Activated T-helper 17 cell treated with anti-CD3 and anti-CD28 coated beads, Interleukin-2, amount 50 U/mL, for 72 hours (primary cell): ENCODE measurements at places on chromosomes 7 and 10. TPM values are rescaled to one million over a fixed set of nuclear protein-coding genes. Genes with fewer than 3 reads are reported as not detected.

DNA sequence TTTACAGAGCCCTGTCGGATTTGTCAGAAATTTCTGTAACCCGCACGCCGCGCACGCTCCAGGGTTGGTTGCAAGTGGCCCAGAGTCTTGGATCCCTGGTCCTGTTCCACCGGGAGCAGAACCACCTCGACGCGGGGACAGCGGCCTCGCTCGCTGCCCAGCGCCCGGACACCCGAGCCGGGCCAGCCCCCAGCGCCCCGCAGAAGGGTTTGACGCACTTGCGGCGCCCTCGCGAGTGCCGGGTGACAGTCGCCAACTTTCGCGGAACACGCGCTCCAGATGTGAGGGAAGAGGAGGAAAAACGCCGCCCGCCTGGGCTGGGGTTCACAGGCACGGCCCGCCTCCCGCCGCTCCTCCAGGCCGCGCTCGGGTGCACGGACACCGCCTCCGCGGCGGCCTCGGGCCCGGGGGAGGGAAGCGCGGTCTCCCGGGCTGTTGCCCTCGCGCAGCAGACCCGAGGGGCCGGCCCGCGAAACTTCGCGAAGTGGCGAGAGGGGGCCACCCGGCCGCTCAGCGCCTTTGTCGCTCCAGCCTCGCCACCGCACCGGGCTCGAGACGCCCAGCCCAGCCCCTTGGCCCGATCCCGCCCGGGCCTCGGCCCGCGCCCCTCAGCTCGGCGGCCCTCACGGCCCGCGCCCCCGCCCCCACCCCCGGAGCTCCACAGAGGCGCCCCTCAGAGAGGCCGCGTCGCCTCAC lies 514 bp downstream of the RNF216 start:
- ATAC-seq = peak; percentile 53

DNA sequence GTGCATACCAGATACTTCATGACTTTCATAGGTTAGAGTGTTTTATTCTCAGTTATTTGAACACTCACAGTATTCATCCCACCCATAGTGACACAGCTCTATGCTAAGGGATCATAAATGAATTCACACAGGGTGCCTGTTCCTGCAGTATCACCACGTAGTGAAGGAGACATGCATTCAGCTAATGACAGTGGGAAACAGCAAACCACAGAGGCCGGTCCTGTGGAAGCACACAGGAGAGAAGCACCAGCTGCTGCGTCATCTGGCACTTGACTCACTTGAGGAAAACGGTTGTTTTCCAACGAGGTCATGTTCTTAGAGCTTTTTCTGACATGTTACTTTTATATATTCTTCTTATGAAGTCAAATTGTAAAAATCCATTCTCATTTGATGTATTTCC lies 73.0 kb downstream of the UBE3C start:
- ATAC-seq = no peak

GRCh38 chr10:112827951-112828350 lies 122.1 kb upstream of the TCF7L2 start:
- no peak for ATAC-seq

DNA sequence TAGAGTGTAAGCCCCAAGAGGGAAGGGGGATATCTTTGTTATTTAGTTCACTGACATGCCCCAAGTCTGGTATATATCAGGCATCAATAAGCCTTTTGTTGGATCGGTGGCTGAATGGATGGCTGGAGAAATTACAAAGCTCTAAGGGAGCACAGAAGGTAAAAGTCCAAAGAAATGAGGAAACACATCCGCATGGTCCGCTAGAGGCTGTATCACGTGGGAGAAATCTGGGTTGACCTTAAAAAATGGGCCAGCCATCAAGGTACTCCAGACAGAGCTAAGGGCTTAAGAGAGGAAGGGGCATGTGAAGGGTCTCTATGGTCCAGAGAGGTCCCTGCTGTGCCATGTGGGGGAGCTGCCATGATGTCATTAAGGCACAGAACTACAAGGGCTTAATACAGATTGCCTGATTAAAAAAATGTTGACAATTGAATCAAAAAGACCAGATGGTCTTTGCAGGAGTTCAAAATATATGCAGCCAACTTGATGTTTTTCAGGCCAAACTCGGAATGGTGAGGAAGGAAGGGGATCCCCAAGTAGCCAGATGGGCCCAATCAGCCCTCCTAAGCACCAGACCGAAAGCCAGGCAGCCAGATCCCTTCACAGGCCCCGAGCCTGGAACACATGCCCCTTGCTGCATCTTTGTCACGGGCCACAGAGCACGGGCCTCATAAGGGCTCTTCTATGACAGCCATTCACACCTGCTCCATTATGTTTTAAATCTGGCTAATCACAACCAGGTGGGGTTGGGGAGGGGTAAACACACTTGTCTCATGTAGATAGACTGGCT lies 31.9 kb downstream of the SCRN1 start:
- ATAC-seq = no peak

DNA sequence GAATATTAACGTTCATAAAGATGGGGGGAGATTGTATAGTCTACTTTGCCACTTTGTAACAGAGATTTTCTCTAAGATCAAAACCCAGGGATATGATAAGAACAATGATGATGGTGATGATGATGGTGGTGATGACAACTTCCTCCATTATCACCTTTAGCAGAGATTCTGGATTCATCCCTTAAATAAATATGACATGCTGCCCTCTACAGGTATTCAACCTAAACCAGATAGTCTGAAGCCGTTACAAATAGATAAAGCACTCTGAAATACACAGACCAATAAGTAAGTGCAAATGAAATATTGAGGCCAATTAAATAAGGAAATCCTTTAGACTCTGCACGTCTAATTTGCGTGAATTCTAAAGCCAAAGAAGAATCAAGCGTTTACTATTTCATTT lies 211.5 kb downstream of the CREB5 start:
- ATAC-seq = no peak

DNA sequence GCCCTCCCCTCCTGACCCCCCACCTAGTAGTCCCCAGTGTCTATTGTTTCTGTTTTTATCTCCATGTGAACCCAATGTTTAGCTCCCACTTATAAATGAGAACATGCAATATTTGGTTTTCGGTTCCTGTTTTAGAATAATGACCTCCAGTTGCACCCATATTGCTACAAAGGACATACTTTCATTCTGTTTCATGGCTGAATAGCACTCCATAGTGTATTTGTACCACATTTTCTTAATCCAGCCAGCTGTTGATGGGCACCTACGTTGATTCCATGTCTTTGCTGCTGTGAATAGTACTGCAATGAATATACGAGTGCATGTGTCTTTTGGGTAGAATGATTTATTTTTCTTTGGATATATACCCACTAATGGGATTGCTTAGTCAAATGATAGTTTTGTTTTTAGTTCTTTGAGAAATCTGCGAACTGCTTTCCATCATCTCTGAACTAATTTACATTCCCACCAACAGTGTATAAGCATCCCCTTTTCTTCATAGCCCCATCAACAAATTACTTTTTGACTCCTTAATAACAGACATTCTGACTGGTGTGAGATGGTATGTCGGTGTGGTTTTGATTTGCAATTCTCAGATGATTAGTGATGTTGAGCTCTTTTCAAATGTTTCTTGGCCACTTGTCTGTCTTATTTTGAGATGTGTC lies 128.4 kb upstream of the PHYHIPL start:
- no peak for ATAC-seq

- ATAC-seq = no peak
Measured at GRCh38 chr10:115050375-115051010, 42.7 kb upstream of the ATRNL1 start.

DNA sequence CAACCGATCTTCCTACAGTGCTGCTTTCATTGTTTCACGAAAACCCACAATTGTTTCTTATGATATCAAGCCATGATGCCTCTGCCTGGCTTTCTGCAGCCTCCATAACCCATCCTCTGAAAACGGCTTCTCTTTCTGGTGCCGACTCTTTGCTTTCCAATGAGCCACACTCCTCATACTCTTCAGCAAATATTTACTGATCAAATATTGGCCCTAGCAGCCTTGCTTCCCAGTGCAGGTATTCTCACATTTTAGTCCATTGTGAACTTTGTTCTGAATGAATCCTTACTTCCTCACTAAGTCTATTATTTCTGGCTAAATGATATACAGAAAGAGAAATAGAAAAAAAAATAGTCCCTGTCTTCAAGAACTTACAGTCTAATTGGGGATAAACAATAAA lies 35.5 kb downstream of the LAMB1 start:
- no peak for ATAC-seq

DNA sequence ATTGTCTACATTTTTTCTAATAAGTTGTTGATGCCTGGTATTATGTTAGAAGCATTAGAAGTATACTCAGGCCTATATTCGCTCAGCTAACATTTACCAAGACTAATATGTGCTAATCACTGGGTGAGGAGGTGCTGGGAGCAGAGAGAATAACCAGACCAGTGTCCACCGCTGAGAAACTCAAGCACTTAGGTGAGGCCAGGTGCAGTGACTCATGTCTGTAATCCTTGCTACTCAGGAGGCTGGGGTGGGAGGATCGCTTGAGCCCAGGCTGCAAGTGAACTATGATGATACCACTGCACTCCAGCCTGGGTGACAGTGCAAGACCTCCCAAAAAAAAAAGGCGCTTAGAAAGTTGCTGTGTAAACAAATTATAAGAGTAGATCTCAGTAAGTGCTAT lies 182.2 kb upstream of the AOAH start:
- ATAC-seq = no peak

DNA sequence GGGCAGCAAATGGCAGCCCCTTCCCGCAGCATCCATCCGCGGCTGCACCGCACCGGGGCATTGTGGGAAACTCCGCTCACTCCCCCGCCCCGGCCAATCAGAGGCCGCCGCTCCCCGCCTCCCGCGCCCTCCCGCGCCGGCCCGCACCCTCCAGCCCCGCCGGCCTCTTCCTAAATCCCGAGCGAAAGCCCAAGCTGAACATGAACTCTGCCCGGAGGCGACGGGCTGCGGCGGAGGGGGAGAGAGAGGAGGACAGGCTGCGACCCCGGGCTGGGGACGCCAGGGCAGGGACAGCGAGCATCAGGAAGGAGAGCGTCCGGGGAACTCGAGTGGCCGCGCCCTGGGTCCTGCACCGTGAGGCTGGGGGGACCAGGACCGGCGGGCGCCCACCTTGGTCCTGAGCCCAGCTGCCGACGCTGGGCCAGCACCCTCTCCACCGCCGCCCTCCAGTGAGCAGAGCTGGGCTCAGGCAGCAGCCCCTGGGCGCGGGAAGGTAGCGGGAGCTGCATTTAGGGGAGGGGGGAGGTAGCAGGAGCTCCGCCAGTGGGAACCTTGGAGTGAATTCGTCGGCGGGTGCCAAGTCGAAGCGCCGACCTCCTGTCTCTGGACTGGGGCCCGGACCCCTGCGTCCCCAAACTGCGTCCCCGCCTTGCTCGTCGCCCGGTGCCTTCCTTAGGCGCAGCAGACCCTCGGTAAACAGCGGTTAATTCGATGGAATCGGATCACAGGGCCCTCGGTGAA lies at the start of gene DGKI:
Gene DGKI, minus strand, starts transcription at position 148 of the 741 bp plus-strand sequence.
- ATAC-seq = peak; percentile 23

- ATAC-seq = no peak
Measured at GRCh38 chr10:2784766-2785165, 282.6 kb upstream of the PFKP start.

- no peak for ATAC-seq
Measured at GRCh38 chr10:95837356-95837776, 70.4 kb upstream of the CC2D2B start.

DNA sequence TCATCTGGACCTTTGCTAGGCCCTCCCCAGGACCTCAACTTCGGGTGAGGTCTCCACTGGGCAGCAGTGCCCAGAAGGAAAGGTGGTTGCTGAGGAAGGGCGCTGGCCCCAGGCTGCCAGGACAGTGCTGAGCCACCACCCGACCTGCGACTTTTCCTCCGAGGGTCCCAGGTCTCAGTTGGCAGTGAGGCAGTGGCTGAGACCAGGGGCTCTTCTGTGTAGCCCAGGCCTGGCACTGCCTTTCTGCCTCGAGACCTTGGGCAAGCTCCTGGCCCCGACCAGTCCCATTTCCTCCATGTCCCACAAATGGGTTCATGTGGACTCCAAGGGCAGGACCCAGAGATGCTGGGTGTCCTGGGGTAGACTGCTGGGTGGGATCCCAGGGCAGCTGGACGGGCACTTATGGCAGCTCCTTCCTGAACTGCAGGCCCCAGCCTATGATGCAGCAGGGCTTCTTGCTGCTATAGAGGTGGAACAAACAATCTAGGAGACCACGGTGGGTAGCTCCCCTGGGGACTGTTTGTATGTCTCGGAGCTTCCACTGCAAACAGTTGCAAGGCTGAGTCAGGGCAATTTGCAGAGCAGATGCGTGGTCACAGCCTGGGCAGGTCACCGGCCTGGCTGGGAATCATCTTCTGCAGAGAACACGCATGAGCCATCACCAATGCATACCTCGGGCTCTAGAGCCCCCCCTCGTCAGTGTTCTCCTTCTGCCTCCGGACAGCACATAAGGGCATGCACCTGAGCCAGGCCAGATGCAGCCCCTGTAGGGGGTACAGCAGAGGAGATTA lies 17.9 kb upstream of the LRRC18 start:
- no peak for ATAC-seq

- ATAC-seq = no peak
Measured at GRCh38 chr7:133934262-133934976, 192.7 kb upstream of the LRGUK start.

DNA sequence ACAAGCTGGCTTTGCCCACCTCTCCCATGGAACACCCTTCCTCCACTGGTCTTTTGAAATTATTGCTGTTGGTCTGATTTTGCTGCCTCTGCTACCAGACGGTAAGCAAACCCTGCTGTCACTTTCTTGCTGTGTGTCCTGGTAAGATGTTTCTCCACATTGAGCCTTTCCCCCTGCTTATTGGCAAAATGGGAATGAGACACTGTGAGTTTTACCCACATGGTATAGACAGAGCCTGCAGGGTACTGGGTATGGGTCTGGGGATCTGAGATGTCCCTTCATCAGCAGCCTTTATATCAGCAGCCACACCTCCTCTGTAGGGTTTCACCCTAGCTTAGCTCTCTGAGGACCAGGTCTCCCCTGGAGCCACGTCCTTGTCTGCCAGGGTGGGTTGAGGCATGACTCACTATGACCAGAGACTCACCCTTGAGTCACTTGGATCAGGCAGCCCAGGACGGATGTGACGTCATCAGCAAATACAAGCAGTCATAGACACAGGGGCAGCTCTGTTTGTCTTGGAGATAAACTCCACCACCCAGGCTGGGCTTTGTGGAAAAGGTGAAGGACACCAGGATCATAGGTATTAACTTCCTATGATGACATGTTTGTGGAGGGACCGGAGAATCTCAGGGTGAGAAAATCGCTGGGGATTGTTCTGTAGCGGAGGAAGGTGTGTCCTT lies 17.9 kb upstream of the BAIAP2L1 start:
- peak; percentile 97 for ATAC-seq

The MXI1 gene
- 130 TPM for total RNA-seq

The OLAH gene
- total RNA-seq = 6.6 TPM

The FAM221A gene
- 8.3 TPM for total RNA-seq

The PRR15 gene
- not detected for total RNA-seq

The MAGI2 gene
- 0.05 TPM for total RNA-seq

The TMEM196 gene
- not detected for total RNA-seq

The HSPA12A gene
- total RNA-seq = 1.1 TPM

The GJD4 gene
- not detected for total RNA-seq

The FAM241B gene
- total RNA-seq = 9.4 TPM
